ENCODE measurements at places on chromosomes 2 and 18.

GRCh38 chr2:73218298-73218697 is 4.3 kb downstream of the SMYD5 start:
- no peak for DNase-seq

DNA sequence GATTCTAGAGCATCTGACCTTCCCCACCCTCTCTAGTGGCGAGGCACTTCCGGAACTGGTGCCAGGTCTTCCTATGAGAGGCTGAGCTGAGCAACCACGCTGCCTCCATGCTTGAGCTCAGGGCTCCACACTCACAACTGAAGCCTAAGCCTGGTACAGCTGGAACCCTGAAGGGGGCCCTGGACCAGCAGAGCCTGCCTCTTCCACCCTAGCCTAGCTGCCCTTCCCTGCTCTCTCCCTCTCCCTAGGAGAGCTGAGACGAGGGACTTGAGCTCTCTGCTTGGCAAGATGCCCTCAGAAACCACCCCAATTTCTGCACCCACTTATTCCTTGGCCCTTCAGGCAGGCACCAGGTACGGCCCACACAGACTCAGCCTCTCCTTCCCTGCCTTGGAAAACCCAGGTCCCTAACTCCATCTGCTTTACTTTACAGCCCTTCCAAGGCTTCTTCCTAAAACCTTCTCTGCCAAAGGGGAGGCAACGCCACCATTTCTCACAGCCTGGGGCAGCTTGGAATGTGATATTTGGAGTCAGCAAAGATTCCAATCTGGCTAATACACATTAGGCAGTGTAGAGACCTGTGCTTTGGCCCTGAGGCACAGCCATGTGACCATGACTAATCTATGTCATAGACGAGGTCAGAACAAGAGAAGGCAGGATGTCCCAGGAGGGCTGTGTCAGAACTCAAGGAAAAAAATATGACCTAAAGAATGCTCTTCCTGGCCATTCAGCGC is 18.8 kb downstream of the COX7A2L start:
- DNase-seq: no peak

- no peak for DNase-seq
These were observed 151.4 kb upstream of the SIX3 start for GRCh38 chr2:44789971-44790721.

DNA sequence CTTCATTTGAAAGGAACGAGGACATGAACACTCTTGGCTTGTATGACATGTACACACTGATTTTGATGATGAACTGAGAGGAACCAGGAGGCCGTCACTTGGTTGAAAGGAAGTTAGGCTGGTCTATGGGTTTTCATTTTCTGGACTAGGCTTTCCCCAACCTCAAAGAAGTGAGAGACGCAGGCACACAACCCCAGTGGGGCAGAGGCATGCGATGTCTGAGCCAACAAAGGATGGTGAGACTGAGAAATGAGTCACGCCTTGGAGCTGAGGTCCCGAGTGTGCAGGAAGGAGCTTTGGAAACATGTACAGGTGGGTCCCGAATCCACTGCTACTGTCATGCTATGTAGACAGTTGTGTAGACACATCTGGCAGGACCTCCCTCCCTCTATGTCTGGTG is 24.1 kb downstream of the SIGLEC15 start:
- DNase-seq: no peak

- DNase-seq: no peak
These were observed 15.1 kb downstream of the CYS1 start for GRCh38 chr2:10064932-10065772.

All from common myeloid progenitor, CD34-positive (primary cell).